ENCODE measurements at places on chromosomes 16 and 17. TPM values are rescaled to one million over a fixed set of nuclear protein-coding genes. Genes with fewer than 3 reads are reported as not detected.

Gene CEMP1
- total RNA-seq: not detected

Gene GNPTG
- 28.3 TPM for total RNA-seq

Gene SDK2
- total RNA-seq: not detected

Gene SLC13A5
- total RNA-seq: 0.11 TPM

Gene CCDC144A
- total RNA-seq: 1.1 TPM

Gene CDK5R1
- total RNA-seq: 1.9 TPM

Gene GCGR
- not detected for total RNA-seq

Gene CFAP97D1
- not detected for total RNA-seq

Gene GDPD3
- total RNA-seq: 0.86 TPM

Gene ABCA3
- 20.8 TPM for total RNA-seq

Gene KRT27
- not detected for total RNA-seq

Gene AATF
- 19.3 TPM for total RNA-seq

Gene NOS2
- total RNA-seq: 0.11 TPM

Gene PIPOX
- 0.86 TPM for total RNA-seq

Gene KRTAP9-2
- not detected for total RNA-seq
